GM12892 (cell line): ENCODE measurements at places on chromosomes 12 and 14.

GRCh38 chr14:82855912-82856391 is 1322.3 kb upstream of the SEL1L start:
- DNase-seq = no peak

GRCh38 chr14:97283841-97284240 is 486.7 kb downstream of the VRK1 start:
- DNase-seq = no peak

GRCh38 chr14:45287610-45288009 is 34.6 kb upstream of the MIS18BP1 start:
- DNase-seq = no peak

DNA sequence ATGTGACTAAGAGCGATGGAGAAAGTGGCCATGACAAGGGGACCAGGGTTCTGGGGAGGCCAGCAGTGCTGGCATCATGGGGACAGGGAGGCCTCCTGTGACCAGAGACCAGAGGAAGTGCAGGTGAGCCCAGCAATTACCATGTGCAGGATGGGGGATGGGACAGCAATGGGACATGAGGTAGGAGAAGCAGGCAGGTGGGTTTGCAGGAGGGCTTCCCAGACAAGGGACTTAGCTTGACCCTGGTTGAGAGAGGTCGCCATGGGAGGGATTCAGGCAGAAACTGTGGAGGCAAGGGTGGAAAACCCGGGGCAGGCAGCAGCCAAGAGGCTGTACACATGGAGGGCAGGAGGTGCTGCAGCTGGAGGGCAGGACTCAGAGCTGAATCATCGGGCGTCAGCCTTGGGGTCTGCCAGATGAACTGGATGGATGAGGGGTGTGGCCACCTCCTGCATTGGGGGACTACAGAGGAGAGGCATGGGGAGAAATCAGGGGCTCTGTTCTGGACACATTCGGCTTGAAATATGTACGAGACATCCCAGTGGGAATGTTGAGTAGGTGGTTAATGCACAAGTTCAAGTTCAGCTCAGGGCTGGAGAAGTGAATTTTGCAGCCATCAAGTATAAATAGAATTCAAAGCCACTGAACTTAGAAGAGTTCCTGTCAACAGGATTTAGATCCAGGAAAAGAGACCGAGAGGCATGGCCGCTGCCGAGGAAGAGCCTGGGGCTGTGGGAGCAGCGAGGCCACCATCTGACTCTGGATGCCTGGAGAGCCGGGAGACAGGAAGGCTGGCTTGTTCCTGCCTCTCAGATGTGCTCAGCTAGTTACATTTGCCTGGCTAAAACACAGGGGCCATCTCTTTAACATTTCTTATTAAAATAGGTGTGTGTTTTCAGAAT is 36.6 kb downstream of the SFSWAP start:
- no peak for DNase-seq

- no peak for DNase-seq
Observed at GRCh38 chr14:105460616-105461015, 14.0 kb upstream of the CRIP2 start.
